CD4-positive, alpha-beta T cell (primary cell): ENCODE measurements at places on chromosomes 1 and 21.

- no peak for DNase-seq
Measured at GRCh38 chr1:233631810-233632405, 18.0 kb downstream of the KCNK1 start.

DNA sequence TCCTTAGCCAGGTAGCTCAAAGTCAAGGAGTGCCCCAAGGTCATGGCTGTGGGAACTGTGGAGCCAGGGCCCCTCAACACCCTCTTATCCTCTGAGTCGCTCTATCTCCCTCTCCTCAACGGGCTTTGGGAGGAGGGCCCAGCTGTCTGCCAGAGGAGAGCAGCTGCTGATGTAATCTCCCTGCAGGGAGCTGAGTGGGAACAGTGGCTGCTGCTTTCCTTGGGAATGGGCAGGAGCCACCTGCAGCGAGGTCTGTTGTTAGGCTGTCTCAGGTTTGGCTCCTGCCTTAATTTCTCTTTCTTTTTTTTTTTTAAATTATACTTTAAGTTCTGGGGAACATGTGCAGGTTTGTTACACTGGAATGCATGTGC, 58.8 kb upstream of the MAP1LC3C start:
- no peak for DNase-seq

- no peak for DNase-seq
Measured at GRCh38 chr21:18831942-18832676, 428.5 kb upstream of the TMPRSS15 start.

GRCh38 chr1:199751962-199752687, 275.4 kb upstream of the NR5A2 start:
- no peak for DNase-seq

DNA sequence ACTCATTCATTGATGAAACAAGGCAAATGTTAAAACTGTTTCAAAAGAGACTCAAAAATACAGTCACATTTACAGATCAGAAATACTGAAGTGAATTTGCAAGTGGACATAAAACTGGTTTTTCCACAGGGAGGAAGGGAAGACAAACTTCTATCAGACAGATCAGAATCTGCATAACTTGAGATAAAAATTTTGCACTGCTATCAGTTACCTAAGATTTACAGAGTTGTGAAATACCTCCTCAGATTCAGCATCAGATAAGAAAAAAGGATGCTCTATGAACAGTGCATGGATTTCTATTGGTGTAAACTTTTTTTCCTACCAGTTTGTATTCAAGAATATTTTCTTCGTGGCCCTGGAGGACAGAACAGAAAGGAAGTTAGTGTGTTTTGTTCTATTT, 575.4 kb downstream of the RWDD3 start:
- DNase-seq = no peak

- DNase-seq = no peak
Measured at GRCh38 chr1:244751271-244751895, 84.1 kb upstream of the COX20 start.

DNA sequence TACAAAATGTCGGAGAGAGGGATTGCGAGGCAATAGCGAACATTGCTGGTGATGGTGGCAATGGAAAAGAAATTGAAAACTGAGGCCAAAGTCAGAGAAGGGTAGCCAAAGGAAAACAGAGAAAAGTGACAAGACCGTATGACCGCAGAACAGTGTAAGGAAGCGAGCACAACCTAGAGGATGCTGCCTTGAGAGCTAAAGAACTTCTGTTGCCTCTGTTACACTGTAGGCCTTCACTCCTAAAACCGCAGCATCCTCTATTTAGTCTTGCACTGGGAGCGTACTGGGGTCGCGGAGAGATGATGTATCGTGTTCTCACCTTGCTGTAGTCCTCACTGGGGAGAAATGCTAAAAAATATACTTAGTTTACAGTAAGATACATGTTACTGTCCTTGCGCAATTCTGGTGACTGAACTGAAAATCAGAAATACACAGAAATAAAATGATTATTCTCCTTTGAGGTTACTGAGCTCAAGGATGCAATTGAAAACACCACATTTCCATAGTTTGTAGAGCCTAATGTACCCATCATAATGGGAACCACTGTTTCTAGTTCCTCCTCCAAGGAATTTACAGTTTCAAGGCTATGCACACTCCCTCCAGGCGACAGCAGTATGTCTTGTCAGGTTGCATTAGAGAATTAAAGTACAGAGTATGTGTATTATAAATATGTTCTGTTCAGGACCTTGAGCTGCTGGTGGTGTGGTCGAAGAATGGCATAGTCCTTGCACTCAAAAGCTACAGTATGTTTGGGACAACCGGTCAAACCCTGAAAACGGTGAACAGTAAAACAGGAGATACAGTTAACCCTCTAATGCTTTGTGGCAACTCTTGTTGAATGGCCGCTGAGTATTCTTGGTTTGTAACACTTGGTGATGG, 1.3 kb downstream of the NEK7 start:
- DNase-seq = peak; percentile 61

DNA sequence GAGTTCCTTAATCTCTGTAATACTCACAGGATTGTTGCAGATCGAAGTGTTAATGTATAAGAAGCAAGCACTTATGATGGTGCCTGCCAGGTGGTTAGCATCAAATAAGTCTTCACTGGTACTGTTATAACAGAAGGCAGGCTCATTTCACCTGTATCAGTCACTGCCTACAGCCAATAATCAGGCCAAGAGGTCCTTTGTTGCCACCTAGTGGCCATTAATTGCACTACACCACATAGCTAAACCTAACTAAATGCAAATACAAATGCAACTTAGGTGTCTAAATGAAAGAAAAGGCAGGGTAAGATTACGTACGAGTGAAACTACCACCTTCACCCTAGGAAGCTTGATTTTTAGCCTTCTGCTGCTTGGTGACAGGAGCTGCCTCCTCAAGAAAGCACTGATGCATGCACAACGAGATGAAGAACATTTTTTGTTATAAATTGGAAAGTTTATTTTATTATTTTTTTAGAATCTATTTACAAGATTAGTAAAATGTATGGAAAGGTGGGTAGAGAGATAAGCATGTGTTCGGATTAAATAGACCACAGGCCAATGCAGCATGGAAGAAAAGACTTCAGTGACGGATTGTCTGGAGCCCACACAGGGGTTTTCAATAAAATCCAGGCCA, 334.8 kb upstream of the CAMK1G start:
- DNase-seq = peak; percentile 5

- DNase-seq = no peak
Measured at GRCh38 chr1:156750191-156750672, 1.2 kb downstream of the HDGF start.

DNA sequence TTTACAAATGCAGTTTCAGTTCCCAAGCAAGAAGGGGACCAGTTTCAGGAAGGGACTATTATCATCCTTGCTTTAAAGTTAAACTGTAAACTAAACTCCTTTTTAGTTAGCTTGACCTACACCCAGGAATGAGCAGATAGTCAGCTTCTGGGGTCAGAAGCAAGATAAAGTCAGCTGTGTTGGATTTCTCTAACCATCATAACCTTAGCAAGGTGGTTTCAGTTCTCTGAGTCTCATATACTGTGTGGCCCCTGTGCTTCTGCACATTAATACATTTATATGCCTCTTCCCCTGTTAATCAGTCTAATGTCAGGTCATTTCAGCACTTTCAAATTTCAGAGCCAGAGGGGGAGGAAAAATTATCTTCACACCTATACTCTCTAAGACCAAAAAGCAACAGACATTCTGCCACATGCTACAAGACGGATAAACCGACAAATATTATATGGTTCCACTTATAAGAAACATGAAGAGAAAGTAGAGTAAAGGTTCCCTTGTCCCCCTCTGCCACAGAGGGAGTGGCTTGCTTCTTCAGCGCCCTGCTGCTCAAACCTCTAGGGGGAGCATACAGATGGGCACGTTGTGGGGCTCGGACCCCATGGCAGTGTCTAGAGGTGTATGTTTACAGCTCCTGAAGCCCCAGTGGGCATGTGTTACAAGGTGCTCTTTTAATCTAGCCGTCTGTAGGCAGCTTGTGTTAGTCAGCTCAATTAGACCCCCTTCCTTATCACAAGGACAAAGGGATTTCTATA, 89.1 kb downstream of the SMYD3 start:
- DNase-seq = no peak

DNA sequence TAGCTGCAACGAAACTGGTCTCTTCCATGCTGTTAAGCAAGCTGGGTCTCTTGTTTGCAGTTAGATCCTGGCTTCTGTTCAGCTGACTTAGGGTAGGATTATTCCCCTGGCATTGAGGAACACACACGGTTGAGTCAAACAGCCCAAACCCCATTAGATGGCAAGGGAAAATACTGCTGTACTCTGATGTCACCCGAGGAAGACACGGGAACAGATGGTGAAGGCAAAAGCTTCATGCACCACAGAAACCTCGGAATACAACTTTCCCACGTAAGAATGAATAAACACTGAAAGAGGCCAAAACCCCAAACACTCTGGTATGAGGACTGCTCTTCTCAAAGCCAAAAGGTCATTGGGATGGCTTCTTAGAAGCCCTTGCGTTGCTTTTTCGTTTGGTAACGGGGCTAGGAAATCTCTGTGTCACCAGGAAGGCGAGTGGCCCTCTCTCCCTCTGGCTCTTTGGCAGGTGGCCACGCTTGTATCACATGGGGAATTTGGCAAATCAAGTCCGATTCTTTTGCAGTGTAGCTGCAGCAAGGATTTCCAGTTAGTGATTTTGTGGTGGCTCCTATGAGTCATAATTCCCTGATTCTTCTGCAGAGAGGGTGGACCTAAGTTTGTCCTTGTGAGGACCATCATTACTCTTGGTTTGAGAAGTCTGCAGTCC, 16.7 kb upstream of the LYST start:
- DNase-seq = no peak

DNA sequence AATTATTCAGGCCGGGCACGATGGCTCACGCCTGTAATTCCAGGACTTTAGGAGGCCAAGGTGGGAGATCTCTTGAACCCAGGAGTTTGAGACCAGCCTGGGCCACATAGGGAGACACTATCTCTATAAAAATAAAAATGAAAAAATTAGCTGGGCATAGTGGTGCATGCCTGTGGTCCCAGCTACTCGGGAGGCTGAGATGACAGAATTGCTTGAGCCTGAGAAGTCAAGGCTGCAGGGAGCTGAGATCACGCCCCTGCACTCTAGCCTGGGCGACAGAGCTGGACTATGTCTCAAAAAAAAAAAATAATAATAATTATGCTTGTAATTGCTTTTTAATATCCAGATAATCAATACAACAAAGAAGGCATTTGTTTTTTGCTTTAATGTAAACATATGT, 91.3 kb downstream of the RIPK4 start:
- DNase-seq = no peak

GRCh38 chr1:93904228-93904627, 5.0 kb downstream of the GCLM start:
- no peak for DNase-seq
